ENCODE measurements at places on chromosomes 1 and 21. TPM values are rescaled to one million over a fixed set of nuclear protein-coding genes. Genes with fewer than 3 reads are reported as not detected.

DNA sequence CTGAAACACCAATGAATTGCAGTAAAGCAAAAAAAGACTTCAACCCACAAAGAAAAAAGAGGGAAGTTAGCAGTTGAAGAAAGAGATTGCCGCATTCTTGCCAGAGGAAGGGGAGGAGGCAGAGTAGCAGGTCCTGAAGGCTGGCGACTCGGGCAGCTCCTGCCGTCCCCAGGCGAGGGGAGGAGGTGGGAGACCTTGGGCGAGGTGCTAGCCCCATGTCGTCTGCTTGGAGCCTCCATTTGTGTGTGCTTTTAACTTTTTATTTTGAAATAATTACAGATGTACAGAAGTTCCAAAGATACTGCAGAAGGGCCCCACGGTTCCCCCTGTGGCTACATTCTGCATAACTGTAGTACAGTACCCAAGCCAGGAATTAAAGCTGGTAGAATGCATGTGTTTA lies 6.7 kb downstream of the TRPM2 start:
- no peak overlapping the region for H3K4me3 ChIP-seq
- no peak for DNase-seq
- H3K36me3 ChIP-seq, result no peaks in the 10 kb centered on the region
- peaks cover 6% of the 10 kb centered on the region for H3K27me3 ChIP-seq

DNA sequence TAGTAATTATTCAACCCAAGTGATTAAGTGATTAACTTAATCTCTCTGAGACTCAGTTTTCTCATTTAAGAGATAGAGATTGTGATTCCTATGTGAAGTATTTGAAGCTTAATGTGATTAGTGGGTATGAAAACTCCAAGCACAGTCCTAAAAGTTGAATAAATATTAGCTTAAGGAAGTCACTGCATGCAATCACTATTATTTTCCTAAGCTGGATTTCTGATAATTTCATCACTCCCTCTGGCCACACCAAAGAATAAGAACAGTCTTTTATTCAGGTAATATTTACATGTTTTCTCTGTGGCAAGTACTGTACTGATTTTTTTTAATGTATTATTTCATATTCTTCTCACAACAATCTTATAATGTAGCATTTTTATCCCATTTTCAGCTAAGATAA lies 31.1 kb downstream of the CD55 start:
- no peak overlapping the region for H3K4me3 ChIP-seq
- H3K36me3 ChIP-seq, result peaks cover 30% of the 10 kb centered on the region
- H3K4me1 ChIP-seq, result no peaks in the 10 kb centered on the region
- H3K27ac ChIP-seq, result no peak overlapping the region
- no peak for DNase-seq
- no peaks in the 10 kb centered on the region for H3K27me3 ChIP-seq

- H3K27ac ChIP-seq, result no peak overlapping the region
- peaks cover 5% of the 10 kb centered on the region for H3K27me3 ChIP-seq
- DNase-seq, result no peak
- H3K36me3 ChIP-seq, result no peaks in the 10 kb centered on the region
- no peak overlapping the region for H3K4me3 ChIP-seq
Observed at GRCh38 chr1:217149791-217150190, 426.6 kb upstream of the ESRRG start.

- H3K4me3 ChIP-seq, result peak overlapping the region; percentile 98
- peaks cover 40% of the 10 kb centered on the region for H3K4me1 ChIP-seq
- peaks cover 12% of the 10 kb centered on the region for H3K36me3 ChIP-seq
- peak overlapping the region; percentile 98 for H3K27ac ChIP-seq
- DNase-seq, result no peak
- no peaks in the 10 kb centered on the region for H3K27me3 ChIP-seq
Observed at GRCh38 chr21:37074546-37074945, 1.5 kb downstream of the TTC3 start.

- no peak overlapping the region for H3K4me3 ChIP-seq
- DNase-seq, result no peak
- H3K27me3 ChIP-seq, result peaks cover 10% of the 10 kb centered on the region
Observed at GRCh38 chr1:110515041-110515440, 3.9 kb downstream of the KCNA10 start.

DNA sequence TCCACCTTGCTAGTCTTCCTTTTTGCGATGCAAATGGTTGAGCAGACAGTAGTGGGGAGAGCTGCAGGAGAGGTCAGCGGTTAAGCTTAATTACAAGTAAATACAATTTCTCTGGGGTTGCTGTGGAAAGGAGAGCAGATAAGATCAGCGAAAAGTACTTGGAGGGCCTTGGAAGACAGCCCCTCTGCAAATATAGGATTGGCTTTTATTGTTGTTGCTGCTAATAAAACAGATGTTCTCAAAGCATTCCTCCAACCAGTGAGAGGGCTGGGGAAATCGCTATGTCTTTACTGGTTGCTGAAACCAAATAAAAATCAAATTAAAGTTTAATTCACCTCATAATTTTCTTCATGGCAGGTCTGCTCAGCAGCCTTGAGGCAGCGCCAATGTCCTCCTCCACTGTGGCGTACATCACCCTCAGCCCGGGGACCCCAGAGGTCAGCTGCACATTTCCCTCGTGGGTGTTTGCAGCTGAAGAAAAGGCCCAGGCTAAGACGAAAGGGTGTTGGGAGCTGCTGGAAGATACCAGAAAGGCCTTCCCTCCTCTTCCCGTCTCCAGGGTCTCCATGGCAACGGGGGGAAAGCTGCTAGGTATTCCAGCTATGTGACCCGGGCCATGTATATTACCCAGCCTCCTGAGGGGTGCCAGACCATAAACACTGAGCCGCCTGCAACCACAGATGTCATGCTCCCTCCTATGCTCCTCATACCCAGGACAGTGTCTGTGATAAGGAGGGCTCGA lies 54.6 kb upstream of the POU2F1 start:
- peak overlapping the region; percentile 62 for H3K4me3 ChIP-seq
- DNase-seq, result no peak
- no peaks in the 10 kb centered on the region for H3K36me3 ChIP-seq
- H3K27ac ChIP-seq, result peak overlapping the region; percentile 59
- H3K27me3 ChIP-seq, result no peaks in the 10 kb centered on the region
- H3K4me1 ChIP-seq, result peaks cover 34% of the 10 kb centered on the region

GRCh38 chr1:19239876-19240275 lies 11.4 kb downstream of the EMC1 start:
- H3K4me3 ChIP-seq, result no peak overlapping the region
- no peaks in the 10 kb centered on the region for H3K4me1 ChIP-seq
- peaks cover 3% of the 10 kb centered on the region for H3K36me3 ChIP-seq
- H3K27me3 ChIP-seq, result no peaks in the 10 kb centered on the region
- no peak overlapping the region for H3K27ac ChIP-seq
- no peak for DNase-seq

GRCh38 chr1:115811140-115811828 lies 29.6 kb downstream of the NHLH2 start:
- no peak for DNase-seq
- H3K36me3 ChIP-seq, result no peaks in the 10 kb centered on the region
- H3K27ac ChIP-seq, result no peak overlapping the region
- H3K27me3 ChIP-seq, result peaks cover 9% of the 10 kb centered on the region

DNA sequence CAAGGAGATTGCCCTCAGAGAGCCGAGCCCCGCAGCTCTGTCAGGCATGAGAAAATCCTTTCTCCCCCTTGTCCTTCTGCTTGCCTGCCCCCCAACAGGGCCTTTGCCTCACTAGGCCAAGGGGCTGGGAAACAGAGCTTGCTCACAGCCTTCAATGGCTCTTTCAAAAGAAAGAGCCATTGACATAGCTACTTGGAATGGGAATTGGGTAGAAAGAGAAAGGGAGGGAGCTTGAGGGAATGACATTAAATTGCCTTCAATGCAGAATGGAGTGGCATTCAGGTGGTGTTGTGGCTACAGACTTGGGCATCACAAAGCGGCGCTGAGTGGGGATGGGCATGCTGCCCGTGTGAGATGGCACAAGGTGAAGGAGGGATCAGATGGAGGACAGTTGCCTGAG lies 13.2 kb downstream of the SYT11 start:
- H3K4me3 ChIP-seq, result no peak overlapping the region
- H3K4me1 ChIP-seq, result no peaks in the 10 kb centered on the region
- H3K27me3 ChIP-seq, result peaks cover 35% of the 10 kb centered on the region
- DNase-seq, result no peak

GRCh38 chr1:8281843-8282509 lies 35.9 kb upstream of the SLC45A1 start:
- H3K27me3 ChIP-seq, result no peaks in the 10 kb centered on the region
- no peak overlapping the region for H3K4me3 ChIP-seq
- DNase-seq, result no peak
- H3K27ac ChIP-seq, result no peak overlapping the region

DNA sequence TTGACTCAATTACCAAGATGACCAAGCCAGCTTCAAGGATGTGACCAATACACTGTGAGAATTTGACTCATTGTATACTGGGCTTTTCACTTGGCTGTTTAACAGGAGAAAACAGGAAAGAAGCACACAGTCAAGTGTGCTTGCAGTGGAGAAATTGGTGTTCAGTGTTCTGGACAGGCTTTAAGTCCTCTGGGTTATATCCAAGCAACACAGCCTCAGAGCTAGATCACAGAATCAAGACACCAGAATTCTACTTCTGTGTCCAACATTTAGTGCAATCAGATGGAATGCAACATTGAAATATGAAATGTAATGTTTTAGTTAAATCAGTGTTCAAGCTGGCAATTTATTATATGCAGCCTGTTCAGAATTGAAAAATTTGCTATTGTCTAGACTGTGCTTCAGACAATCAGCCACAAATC lies 694.4 kb downstream of the LTN1 start:
- no peaks in the 10 kb centered on the region for H3K36me3 ChIP-seq
- H3K4me1 ChIP-seq, result no peaks in the 10 kb centered on the region
- no peak overlapping the region for H3K27ac ChIP-seq
- no peak overlapping the region for H3K4me3 ChIP-seq
- DNase-seq, result no peak
- no peaks in the 10 kb centered on the region for H3K27me3 ChIP-seq

- H3K36me3 ChIP-seq, result no peaks in the 10 kb centered on the region
- no peak overlapping the region for H3K27ac ChIP-seq
- DNase-seq, result no peak
- H3K4me1 ChIP-seq, result no peaks in the 10 kb centered on the region
Observed at GRCh38 chr1:27941671-27942540, 7.1 kb downstream of the SMPDL3B start.

DNA sequence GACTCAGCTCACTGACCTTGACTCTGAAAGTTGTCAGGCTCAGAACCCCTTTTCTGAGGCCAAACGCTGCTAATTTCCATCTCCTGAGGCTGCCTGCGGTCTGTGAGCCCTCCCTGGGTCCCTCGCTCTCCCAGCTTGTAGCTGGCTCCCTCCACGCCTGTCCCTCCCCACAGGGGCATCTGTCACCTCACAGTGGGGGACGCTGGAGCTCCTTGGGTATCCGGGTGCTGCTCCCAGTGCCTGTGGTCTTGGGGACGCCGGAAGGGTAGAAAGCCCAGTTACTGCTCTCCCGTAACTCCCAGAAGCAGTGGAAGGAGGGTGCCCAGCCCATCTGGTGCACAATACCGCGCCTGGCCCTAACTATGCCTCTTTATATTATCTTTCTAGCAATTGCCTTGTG lies 13.0 kb upstream of the MMEL1 start:
- no peaks in the 10 kb centered on the region for H3K4me1 ChIP-seq
- no peak for DNase-seq
- no peaks in the 10 kb centered on the region for H3K27me3 ChIP-seq
- no peaks in the 10 kb centered on the region for H3K36me3 ChIP-seq
- peak overlapping the region; percentile 36 for H3K4me3 ChIP-seq

DNA sequence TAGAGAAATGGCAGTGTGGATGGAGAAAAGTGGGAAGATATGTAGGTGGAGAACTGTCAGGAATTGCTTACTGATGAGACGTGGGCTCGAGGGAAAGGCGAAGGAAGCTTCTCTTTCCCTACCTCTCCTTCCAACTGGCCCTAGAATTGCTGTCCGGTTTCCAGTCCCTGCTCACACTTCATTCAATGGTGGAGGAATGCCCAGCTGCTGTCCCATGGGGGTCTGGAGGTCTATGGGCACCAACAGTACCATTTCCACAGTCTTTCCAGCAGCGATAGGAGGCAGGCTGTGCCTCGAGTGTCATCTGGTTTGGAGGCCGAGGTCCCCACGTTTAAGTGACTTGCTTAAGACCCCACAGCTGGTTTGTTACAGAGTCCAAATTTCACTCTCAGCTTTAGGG lies 31.5 kb upstream of the CD1D start:
- H3K4me3 ChIP-seq, result peak overlapping the region; percentile 88
- no peaks in the 10 kb centered on the region for H3K36me3 ChIP-seq
- peaks cover 13% of the 10 kb centered on the region for H3K4me1 ChIP-seq
- no peak overlapping the region for H3K27ac ChIP-seq

- peaks cover 35% of the 10 kb centered on the region for H3K4me1 ChIP-seq
- H3K27ac ChIP-seq, result no peak overlapping the region
- H3K27me3 ChIP-seq, result peaks cover 32% of the 10 kb centered on the region
- H3K36me3 ChIP-seq, result no peaks in the 10 kb centered on the region
Observed at GRCh38 chr1:47890779-47891178, 106.4 kb downstream of the TRABD2B start.

GRCh38 chr21:39084979-39085729 lies 98.1 kb downstream of the PSMG1 start:
- H3K4me3 ChIP-seq, result no peak overlapping the region
- H3K27me3 ChIP-seq, result peaks cover 15% of the 10 kb centered on the region
- peak overlapping the region; percentile 46 for H3K27ac ChIP-seq
- H3K4me1 ChIP-seq, result peaks cover 11% of the 10 kb centered on the region
- DNase-seq, result no peak

GRCh38 chr1:246306415-246307037 lies 200.6 kb downstream of the SMYD3 start:
- peaks cover 14% of the 10 kb centered on the region for H3K4me1 ChIP-seq
- H3K36me3 ChIP-seq, result no peaks in the 10 kb centered on the region
- H3K27me3 ChIP-seq, result no peaks in the 10 kb centered on the region
- no peak overlapping the region for H3K4me3 ChIP-seq
- no peak overlapping the region for H3K27ac ChIP-seq

- no peaks in the 10 kb centered on the region for H3K36me3 ChIP-seq
- DNase-seq, result no peak
- no peak overlapping the region for H3K4me3 ChIP-seq
Observed at GRCh38 chr1:57494530-57495079, 70.7 kb upstream of the DAB1 start.

- H3K27ac ChIP-seq, result no peak overlapping the region
- DNase-seq, result no peak
- peaks cover 4% of the 10 kb centered on the region for H3K4me1 ChIP-seq
Observed at GRCh38 chr1:175434283-175434860, 241.8 kb upstream of the KIAA0040 start.

- no peaks in the 10 kb centered on the region for H3K4me1 ChIP-seq
- H3K4me3 ChIP-seq, result no peak overlapping the region
- DNase-seq, result no peak
Observed at GRCh38 chr1:227213426-227213825, 104.9 kb downstream of the CDC42BPA start.

SELENON gene
- 68.7 TPM for total RNA-seq

PBX1 gene
- total RNA-seq, result 257 TPM

MYCL gene
- total RNA-seq, result 36.5 TPM

RIPK4 gene
- total RNA-seq, result 13.7 TPM

HOOK1 gene
- 21.2 TPM for total RNA-seq

TACSTD2 gene
- 21.2 TPM for total RNA-seq

MRAP gene
- total RNA-seq, result not detected

FCRL1 gene
- not detected for total RNA-seq

PIP5K1A gene
- total RNA-seq, result 69.8 TPM

CD1E gene
- not detected for total RNA-seq
